ENCODE measurements at places on chromosomes 6 and 20. TPM values are rescaled to one million over a fixed set of nuclear protein-coding genes. Genes with fewer than 3 reads are reported as not detected.

NKAIN4 gene
- 24.6 TPM for total RNA-seq

DSP gene
- total RNA-seq: 98.2 TPM

VNN1 gene
- total RNA-seq: 0.82 TPM

MTFR2 gene
- 1.1 TPM for total RNA-seq

NRM gene
- total RNA-seq: 4.3 TPM

Data from camera-type eye (tissue), 1 donor.